ENCODE measurements at places on chromosomes 6 and 20.

- DNase-seq: no peak
Observed at GRCh38 chr6:106976270-106976669, 1.7 kb upstream of the CD24 start.

DNA sequence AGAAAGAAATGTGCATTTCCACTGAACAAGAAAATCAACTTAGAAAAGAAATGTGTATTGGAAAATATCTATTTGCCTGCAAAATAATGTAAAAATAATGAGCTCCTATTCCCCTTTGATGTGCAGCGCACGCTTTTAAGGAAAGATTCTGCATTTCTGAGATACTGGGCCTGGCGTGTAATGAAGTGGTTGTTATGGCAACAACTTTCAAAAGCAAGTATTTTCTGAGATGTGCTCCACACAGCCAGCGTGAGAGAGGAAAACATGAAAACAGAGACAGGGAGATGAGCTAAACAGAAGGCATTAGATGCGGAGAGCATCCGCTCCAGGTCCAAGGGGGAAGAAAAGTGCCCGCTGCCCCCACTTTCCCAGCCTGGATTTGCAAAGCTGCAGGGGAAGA is 39.1 kb upstream of the GTSF1L start:
- DNase-seq: no peak

- DNase-seq: no peak
Observed at GRCh38 chr6:110329714-110330436, 28.3 kb downstream of the METTL24 start.

DNA sequence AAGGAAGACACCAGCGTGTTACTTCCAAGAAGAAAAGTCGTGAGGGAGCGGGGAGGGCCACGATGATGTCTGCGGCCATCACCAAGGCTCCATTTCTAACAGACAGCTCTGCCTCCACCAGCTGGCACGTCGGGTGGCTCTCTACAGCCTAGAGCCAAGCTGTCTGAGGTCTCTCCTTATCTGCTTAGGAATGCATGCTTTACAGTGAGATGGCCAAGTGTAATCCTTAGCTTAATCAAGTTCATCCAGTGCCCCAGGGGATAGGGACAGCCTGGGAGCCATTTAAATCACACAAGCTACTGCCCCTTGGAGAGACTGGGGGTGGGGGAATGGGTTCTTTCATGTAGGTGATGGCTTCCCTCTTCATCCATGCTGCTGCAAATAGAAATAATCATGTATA is 213.8 kb upstream of the CST7 start:
- DNase-seq: no peak

- DNase-seq: no peak
Observed at GRCh38 chr6:43668151-43669028, 19.2 kb downstream of the MRPS18A start.

DNA sequence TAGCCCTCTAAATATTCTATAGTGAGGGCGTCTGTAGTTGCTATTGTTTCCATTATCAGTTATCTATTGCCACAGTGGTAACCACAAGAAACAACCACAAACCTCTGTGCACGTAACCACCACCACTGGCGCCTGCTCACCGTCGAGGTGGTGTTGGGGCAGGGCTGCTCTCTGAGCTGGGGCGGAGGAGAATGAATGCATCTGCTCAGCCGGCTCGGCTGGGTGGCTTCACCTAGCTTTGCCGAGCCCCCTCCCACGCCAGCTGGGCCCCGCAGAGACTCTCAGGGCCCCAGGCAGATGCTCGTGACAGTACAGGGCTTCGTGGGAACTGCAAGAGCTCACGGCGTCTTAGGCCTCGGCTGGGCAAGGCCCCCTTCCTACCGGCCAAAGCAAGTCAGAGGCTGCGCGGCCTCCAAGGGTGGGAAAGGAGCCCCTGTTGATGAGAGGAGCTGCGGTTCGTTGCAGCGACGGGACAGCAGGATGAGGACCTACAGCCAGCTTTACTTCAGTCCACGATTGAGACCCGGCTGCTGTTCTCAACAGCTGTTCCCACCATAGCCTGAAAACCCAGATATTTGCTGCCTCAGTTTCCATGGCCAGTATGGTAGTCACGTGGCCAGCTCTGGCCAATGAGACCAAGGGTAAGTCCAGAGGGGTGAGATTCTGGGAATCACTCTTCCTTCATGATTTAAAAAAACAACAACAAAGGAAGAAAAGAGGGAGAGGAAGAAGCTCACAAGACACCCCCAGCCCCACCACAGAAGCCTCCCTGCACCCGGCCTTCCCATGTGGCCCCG is 120.2 kb upstream of the AFDN start:
- peak; percentile 40 for DNase-seq

- DNase-seq: peak; percentile 61
Observed at GRCh38 chr6:30453508-30454116, 35.7 kb upstream of the HLA-E start.

DNA sequence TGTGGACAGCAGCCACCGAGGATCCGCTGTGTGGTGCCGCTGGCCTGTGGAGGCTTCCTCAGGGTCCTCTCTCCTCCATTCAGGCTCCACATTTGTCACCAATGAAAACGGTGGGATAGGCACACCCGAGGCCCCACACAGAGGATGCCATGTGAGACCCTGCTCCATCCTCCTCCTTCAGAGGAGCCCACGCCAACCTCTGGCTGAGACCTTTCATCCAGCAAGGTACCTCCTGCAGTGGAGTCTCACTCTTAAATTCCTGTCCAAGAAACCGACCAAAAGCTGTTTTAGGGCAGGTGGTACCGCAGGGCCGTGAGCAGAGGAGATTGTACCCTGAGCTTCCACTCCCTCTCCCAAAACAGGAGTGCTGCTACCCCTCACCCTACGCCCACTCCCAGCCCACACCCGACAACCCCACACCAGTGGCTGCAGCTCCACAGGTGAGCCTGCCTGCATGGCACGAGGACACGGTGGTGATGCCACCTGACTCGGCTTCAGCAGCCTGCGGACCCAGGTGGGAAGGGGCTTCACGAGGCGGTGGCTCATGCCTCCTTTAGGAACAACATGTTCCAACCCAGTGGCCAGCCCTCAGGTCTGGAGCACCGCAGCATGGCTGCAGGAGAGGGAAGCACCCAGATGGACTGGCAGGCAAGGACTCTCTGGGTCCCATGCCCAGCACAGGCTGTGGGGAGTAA is 237.6 kb upstream of the AFDN start:
- DNase-seq: no peak

GRCh38 chr6:84625506-84625905 is 138.9 kb downstream of the TBX18 start:
- DNase-seq: no peak

DNA sequence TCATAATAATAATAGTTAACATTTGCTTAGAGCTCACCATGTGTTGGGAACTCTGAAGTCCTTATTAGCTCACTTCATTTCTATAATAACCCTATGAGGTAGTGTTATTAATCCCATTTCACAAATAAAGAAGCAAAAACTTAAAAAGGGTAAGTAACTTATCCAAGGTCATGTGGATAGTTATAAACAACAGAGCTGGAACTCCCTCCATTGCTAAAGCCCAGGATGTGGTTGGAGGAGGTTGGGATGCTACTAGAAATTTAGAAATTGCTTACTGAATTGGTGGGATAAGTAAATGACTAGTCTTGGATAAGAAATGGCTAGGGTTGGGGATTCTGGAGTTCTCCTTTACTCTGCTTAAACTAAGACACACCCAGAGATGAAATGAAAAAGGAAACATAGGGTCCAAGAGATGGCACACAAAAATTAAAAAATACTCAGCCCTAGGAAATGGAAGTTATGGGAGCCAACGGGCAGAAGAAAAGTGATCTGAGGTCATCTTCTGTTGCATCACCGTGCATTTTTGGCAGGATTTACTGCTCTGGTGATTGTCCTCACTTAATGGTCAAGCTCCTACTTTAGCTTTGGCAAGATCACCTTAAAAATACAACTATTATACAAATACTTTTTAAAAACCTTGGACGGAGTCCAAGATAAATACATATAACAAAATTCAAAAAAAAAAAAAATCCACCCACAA is 7.7 kb upstream of the CLIC5 start:
- no peak for DNase-seq
